ENCODE measurements at places on chromosomes 3 and 15.
A peak's percentile ranks its signal among the peaks of the same experiment; 100 is the strongest.

DNA sequence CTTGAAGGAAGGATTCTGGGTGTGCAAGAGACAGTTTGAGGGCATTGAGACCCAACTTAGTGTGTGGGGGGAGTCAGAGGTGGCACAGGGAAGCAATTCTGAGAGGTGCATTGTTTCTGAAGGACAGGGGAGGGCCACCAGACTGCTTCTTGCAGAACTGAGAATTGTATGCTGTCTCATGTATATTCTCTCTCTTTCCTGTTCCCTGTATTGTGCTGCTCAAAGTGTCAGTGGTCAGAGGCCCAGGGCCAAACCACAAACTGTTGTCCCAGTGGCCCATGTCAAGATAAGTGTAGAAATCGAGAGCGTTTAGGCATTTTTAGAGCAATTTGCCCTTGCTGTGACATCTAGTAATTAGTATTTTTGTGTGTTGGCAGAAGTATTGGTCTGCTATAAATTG lies 567.1 kb downstream of the EDEM1 start:
- no peak for DNase-seq

GRCh38 chr15:58142827-58143461 lies 4.8 kb downstream of the AQP9 start:
- DNase-seq: no peak

DNA sequence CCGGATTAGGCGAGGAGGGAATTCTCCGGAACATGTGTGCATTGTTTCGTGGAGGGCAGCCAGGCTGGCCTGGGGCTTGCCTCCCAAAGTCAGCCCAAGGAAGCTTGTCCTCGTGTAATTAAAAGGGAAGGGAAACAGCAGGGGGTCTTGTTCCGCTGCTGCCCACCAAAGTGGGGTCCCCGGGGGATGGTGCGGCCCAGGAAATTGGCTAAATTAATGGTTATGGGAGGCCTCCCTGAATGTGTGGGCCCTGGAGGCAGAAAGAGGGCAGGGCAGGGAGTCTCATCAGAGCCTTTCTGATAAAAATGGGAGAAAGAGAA lies 118.1 kb downstream of the OPA1 start:
- no peak for DNase-seq

GRCh38 chr15:35987056-35987455 lies 441.1 kb upstream of the DPH6 start:
- DNase-seq: no peak

- no peak for DNase-seq
Observed at GRCh38 chr15:96576596-96576995, 246.1 kb downstream of the NR2F2 start.

GRCh38 chr3:14320219-14320618 lies 82.2 kb upstream of the SLC6A6 start:
- no peak for DNase-seq

- no peak for DNase-seq
Observed at GRCh38 chr15:70254311-70254869, 156.7 kb upstream of the TLE3 start.

DNA sequence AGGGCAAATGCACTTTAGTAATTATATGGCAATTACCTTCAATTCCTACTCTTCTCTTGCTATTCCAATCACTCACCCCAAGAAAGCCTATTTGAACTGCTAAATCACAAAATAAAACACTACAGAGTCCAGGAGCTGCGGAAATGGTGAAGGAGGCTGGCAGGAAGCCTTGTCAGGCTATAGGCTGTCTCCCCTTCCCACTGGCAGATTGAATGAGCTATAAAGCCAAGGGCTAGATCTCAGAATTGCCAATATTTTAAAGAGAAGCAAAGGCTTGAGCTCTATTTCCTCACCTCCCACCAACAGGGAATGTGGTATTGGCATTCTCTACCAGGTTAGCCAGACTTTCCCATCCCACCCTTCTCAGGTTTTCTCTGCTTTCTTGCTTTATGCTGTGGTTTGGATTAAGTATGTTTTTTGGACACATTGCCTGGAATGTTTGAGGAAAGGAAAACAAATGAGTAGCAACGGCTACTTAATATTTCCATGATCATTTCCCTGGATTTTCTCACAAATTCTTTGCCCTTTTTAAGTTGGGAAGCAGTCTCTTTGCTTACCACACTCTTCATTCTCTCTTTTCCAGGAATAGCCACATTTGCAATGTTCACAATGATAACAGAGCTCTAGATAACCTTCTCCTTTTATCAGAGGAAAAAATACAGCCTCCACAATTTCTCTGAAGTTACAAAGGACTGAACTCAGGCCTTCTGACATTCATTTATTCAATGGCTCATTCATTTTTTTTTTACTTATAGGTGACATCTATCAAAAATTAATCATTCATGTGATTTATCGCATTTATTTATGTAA lies 1125.4 kb downstream of the ROBO1 start:
- DNase-seq: no peak

GRCh38 chr15:51229907-51230330 lies 108.5 kb downstream of the CYP19A1 start:
- peak; percentile 55 for DNase-seq

DNA sequence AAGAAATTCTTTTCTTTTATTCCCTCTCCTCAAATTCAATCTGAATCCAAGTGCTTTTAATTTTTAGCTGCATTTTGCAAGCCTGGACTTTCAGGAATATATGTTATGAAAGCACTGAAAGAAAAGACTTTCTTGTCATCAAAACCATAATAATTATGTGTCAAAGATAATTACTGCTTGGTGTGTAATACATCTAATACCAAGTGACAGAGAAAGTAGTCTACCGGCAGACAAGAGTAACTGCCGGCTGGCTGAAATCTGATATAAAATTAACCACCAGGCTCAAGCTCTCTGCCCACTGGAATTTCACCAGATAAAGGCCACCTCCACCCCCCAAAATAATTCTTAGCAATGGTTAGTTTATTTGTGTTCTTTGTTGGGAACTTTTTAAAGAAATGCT lies 220.9 kb upstream of the CDIN1 start:
- DNase-seq: no peak

Measured in SK-N-SH (cell line).